ENCODE measurements at places on chromosomes 4 and X. TPM values are rescaled to one million over a fixed set of nuclear protein-coding genes. Genes with fewer than 3 reads are reported as not detected.

Gene MAGEE2
- 0.35 TPM for polyA plus RNA-seq

GRCh38 chr4:42460043-42460442, 62.8 kb downstream of the SHISA3 start:
- DNase-seq = no peak

- DNase-seq = no peak
These were observed 54.0 kb downstream of the SLC9A7 start for GRCh38 chrX:46704767-46705386.

Gene CEP44
- 15.7 TPM for polyA plus RNA-seq
